ENCODE measurements at places on chromosomes 13 and 19.
A peak's percentile ranks its signal among the peaks of the same experiment; 100 is the strongest.

- peak; percentile 34 for DNase-seq
Measured at GRCh38 chr19:16051254-16052025, 24.9 kb upstream of the TPM4 start.

GRCh38 chr13:112752711-112753541, 63.1 kb downstream of the ATP11A start:
- DNase-seq, result no peak

- DNase-seq, result peak; percentile 47
Measured at GRCh38 chr13:114068656-114069318, 63.6 kb downstream of the RASA3 start.

GRCh38 chr19:9037400-9038062, 27.3 kb upstream of the MUC16 start:
- DNase-seq, result no peak

GRCh38 chr19:35704218-35704617, at the start of gene ZBTB32:
ZBTB32 (plus strand) TSS chr19:35704558; CDS start chr19:35714627, 10,069 bp downstream.
- DNase-seq, result no peak

- no peak for DNase-seq
Measured at GRCh38 chr19:10553943-10554381, 10.3 kb downstream of the ATG4D start.

- DNase-seq, result no peak
Measured at GRCh38 chr19:22517496-22518411, 95.6 kb upstream of the ZNF98 start.

GRCh38 chr19:7483720-7484201, 5.1 kb downstream of the PEX11G start:
- no peak for DNase-seq

- no peak for DNase-seq
Measured at GRCh38 chr13:25169951-25170553, 2.0 kb downstream of the AMER2 start.

DNA sequence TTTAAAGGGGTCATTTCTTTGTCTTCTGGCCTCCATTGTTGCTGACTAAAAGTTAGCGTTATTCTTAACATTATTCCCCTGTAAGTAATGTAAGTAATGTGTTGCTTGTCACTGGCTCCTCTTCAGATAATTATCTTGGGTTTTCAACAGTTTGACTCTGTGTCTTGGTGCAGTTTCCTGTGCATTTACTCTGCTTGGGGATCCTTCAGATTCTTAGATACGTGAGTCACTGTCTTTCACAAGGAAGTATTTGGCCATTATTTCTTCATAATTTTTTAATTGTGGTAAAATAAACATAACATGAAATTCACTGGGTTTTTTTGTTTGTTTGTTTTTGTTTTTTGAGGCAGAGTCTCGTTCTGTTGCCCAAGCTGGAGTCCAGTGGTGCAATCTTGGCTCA, 13.5 kb upstream of the OR7D2 start:
- no peak for DNase-seq

DNA sequence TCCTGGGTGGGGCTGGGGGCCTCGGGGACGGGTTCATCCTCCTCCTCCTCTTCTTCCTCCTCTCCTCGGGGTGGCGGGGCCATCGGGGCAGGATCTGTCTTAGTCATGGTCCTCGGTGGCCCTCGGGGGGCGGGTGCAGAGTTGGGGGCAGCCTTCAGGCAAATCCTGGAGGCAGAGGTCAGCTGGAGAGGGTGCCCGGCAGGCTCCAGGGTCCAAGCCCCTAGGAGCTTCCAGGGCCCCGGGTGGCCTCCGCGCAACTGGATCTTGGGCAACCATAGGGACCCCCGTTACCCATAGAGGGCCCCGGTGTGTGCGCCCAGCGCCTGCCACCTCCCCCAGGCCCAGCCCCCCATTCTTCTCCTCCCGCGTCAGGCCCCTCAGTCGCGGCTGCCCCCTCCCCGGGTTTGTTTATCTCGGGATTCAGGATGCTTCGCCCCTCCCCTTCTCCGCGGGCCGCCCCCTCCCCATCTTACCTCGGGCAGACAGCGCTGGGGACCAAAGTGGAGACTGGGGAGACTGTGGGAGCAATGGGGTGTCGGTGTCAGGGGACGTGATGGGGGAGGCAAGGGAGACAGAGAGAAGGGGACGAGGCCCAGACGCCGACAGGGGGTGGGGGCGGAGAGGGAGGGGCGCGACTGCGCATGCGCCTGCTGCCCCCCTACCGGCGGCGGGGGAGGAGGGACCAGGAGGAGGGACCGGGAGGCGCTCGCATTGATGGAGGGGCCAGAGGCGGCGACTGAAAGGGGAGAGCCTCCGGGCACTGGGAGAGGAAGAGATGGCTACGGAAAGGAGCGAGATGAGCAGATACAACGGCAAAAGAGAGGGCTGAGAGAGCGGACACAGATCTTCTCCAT, at the start of gene CLIP3:
CLIP3 (minus strand) TSS at position 623 of the 854 bp plus-strand sequence; CDS start at position 107, 516 bp downstream.
- DNase-seq, result no peak

- DNase-seq, result no peak
Measured at GRCh38 chr13:44812818-44813217, 176.5 kb downstream of the NUFIP1 start.

GRCh38 chr13:61770681-61771080, 355.0 kb upstream of the PCDH20 start:
- no peak for DNase-seq

- no peak for DNase-seq
Measured at GRCh38 chr13:87906411-87906810, 235.2 kb downstream of the SLITRK5 start.

GRCh38 chr13:76890021-76890420, 3.8 kb upstream of the KCTD12 start:
- DNase-seq, result no peak

- DNase-seq, result no peak
Measured at GRCh38 chr13:21800837-21801616, 130.2 kb downstream of the FGF9 start.

- DNase-seq, result no peak
Measured at GRCh38 chr13:45926741-45927140, 75.2 kb upstream of the SIAH3 start.
